Muscle of back (tissue), 13 donors: ENCODE measurements at places on chromosomes 13 and 19. TPM values are rescaled to one million over a fixed set of nuclear protein-coding genes. Genes with fewer than 3 reads are reported as not detected.

NLRP5 gene
- 0.26 TPM for polyA plus RNA-seq

DNA sequence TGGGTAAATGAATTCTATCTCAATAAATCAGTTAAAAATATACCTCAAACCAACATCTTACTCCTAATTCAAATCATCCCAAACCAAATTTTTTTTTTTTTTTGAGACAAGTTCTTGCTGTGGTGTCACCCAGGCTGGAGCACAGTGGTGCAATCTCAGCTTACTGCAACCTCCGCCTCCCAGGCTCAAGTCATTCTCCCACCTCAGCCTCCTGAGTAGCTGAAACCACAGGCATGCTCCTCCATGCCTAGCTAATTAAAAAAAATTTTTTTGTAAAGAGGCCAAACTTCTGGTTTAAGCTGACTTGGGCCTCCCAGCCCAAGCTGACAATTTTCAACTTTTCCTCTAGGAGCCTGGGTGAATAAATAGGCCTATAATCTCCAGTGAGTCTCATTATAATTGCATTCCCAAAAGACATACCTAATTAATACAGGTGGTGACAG is 22.1 kb upstream of the OLFM2 start:
- DNase-seq, result no peak

DNA sequence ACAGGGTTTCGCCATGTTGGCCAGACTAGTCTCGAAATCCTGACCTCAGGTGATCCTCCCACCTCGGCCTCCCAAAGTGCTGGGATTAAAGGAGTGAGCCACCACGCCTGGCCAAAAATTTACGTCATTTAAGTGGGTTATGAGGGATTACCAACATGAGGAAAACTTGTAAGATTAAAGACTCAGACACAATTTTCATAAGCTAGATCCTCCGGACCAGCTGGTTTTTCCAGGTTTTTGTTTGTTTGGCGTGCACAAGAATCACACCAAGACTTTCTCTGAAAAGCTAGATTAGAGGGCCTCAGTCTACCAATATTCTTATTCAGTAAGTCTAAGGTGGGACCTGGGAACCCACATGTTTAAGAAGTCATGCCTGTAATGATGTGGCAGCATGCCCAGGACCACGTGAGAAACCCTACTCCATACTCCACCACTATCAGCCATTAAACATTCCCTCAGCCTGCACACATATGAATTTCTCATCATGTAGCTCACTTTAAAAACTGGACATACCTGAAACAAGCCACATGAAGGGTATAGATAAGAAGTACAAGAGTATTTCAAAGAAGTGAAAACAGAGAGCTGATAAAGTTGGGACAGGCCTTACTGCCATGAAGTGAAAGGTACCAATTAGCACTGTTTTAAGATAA is 25.7 kb downstream of the DIAPH3 start:
- DNase-seq, result no peak

- DNase-seq, result no peak
Observed at GRCh38 chr13:109012115-109012514, 382.7 kb downstream of the MYO16 start.

DNA sequence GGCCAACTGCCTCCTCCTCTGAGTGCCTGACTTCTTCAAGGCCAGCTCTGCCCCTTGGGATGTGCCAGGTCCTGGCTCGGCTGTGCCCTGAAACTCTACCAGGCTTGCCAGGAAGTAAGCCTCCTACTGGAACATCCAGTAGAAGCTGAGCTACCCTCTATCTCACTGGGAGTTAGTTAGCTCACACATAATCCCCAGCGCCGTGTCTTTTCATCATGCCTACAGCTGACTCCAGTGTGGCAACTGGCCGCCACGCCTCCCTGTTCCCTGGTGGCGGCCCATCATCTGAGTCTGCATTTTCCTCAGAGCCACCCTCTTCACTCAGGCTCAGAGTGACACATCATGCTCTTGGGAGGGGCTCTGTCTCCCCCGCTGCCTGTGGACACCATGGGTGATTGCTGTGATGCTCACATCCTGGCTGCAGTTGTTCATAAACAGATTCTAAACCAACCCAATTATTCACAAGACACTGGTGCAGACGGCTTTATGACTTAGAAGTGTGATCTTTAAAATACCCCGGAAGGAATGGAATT is 131.9 kb upstream of the IRS2 start:
- no peak for DNase-seq

DNA sequence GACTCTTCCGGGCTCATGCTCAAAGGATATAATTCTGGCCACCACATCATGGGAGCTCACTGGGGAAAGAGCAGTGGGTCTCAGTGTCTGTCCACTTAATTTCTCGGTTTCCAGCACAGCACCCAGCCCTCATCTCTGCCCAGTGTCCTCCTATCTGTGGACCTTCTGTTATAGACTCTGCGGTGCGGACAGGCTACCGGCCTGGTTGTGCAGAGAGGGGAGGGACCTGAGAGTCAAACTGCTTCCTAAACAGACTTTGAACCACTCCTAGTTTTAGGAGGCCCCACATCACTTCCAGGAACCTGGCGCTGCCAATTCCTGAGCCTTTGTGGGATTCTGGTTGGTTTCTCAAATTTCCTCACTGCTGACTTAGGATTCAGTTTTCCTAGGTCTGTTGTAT is 59.8 kb upstream of the MED4 start:
- no peak for DNase-seq

- no peak for DNase-seq
Observed at GRCh38 chr19:7751157-7751783, 3.9 kb upstream of the CD209 start.

GRCh38 chr13:77810878-77811277 is 107.8 kb downstream of the EDNRB start:
- DNase-seq, result no peak
